Sciatic nerve (tissue), 2 donors: ENCODE measurements at places on chromosomes 7 and 10. TPM values are rescaled to one million over a fixed set of nuclear protein-coding genes. Genes with fewer than 3 reads are reported as not detected.

The EXOSC1 gene
- 37.0 TPM for total RNA-seq

The PLXNA4 gene
- total RNA-seq = 9.0 TPM

The GDF10 gene
- 14.4 TPM for total RNA-seq

The OR2A1 gene
- 0.22 TPM for total RNA-seq

The SRPK2 gene
- 72.8 TPM for total RNA-seq

The OR2A42 gene
- total RNA-seq = 0.27 TPM

The FAM25C gene
- total RNA-seq = not detected

The DYDC2 gene
- total RNA-seq = not detected

GRCh38 chr10:85060944-85061343 lies 732.6 kb downstream of the CCSER2 start:
- DNase-seq = no peak

- DNase-seq = no peak
Observed at GRCh38 chr10:11170993-11171851, 153.6 kb downstream of the CELF2 start.

DNA sequence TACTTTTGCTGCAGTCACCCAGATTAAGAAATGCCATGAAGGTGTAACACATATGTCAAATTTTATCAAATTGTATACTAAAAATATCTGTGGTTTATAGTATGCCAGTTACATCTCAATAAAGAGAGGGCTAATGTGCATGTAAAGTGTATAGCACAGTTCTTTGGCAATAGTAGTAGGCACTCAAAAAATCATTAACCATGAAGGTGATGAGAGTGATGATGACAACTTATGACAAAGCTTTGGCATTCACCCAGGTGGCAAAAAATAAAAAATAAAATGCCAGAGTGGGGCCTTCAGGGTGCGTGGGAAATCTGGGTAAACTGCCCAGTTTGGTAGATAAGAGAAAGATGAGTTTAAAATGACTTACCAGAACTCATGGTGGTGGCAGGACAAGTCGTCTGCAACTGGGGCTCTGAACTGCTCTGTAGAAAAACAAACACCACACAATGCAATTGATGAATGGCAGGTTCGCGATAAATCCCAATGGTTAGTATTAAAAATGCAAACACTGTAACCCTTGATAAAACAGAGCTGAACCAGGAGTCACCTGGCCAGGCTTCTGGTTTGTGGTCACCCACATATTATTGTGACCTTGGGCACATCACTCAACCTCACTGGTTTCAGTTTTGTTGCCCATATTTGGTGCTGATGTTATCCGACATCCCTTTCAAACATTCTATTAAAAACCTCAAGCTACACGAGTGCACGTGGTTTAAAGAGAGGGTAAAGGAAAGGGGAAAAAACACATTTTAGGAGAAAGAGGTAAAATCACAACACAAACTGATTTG lies 120.2 kb downstream of the SORBS1 start:
- no peak for DNase-seq

DNA sequence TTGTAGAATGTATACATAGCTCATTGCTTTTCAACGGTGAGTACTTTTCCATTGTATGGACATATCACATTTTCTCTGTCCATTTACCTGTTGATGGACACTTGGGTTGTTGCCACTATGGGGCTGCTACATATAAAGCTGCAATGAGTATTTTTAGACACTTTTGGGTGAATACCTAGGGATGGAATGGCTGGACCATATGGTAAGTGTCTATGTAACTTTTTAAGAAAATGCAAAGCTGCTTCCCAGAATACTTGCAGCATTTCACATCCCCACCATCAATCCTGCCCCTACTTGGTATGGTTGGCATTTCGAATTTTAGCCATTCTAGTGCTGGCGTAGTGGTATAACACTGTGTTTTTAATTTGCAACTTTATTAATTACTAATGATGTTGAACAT lies 274.6 kb downstream of the TNS3 start:
- no peak for DNase-seq

- no peak for DNase-seq
Observed at GRCh38 chr10:122346326-122346950, 28.1 kb upstream of the PLEKHA1 start.

DNA sequence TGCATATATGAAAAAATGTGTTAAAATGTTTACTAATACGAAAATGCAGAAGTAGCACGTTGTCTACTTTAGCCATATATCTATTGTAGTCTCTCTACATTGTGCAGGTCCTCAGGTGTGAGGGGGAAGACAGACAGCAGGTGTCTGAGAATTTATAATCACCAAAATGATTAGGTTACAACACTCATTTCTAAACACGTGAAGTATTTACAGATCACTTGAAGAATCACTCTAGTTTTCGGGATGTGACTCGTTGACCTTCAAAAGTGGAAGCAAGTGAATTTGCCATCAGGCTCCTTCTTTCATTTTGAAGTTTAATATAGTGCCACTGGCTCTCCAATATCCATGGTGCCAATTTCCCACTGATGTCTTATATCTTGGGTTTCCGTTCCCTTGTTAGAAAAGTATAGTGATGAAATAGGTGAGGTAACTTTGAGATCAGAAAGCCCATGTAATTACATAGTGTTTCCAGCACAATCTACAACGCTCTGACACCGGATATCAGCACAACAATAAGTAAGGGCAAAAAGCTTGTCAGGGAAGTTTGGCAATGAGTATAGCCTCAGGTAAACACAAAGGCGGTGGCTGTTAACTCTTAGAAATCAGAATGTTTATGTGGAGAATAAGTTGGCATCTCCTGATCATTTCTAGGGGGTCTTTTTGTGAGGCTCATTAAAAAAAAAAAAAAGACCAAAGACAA lies 57.5 kb upstream of the SP4 start:
- no peak for DNase-seq

DNA sequence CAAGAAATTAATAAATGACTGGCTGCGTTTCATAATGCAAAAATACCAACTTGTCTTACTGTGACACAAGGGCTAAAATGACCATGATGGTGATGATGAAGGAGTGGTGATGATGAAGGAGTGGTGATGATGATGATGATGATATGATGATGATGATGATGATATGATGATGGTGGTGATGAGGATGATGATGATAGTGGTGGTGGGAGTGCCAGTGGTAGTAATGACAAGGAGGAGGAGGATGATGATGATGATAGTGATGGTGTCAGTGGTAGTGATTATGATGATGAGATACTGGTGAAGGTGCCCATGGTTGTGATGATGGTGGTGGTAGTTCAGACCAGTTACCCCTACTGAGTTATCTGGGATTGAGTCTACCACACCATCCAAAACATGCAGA lies 265.9 kb downstream of the FGFR2 start:
- no peak for DNase-seq

DNA sequence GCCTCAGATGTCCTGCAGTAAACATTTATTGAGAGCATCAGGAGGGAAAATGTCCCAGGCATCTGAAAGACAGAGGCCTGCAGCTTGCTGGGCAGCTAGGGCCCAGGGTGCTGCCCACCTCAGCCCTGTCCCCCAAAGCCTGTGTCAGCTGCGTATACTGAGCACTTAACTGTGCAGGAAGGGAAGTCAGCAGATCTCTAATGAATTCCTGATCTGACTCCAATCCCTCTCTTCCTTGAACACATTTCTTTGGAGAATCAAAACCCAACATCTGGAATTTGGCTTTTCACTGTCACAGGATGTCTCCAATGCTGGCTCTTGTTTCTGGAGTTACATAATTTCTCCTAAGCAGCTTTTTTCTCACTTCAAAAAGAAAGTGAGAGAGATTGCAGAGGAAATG lies 364.7 kb upstream of the NFE2L3 start:
- DNase-seq = no peak

DNA sequence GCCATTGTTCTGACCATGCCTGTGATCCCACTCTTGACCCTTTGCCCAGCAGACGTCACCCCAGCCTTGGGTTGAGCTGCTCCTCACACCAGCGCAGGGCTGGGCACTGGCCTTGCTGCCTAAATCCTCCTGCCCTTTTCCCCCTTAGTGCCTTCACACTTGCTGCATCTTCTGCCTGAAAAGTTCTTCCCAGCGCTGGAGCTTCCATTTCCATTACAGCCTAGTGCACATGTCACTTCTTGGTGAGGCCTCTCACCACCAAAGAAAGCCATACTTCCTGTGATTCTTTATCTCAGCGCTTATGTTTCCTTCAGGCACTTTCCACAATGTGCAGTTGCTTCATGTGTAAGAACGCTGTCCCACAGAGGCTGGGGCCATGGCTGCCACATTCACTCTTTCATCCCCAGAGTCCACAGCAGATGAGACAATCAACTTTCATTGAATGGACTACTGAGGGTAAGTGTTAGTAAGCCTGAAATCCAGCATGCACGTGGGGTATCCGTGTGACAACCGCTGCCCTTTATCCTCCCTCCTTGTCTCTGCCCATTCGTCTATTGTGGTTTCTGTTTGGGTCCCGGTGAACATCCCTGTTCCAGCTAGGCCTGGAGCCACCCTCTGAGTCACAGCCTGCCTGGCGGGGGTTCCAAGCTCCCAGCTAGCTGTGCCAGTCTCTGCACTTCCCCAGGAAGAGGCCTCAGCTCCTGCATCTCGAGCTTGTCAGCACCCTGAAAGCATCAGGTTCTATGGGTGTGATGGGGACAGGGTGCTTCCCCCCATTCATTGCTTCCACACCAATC lies 37.3 kb downstream of the ADRA2A start:
- DNase-seq = no peak

GRCh38 chr7:94382132-94382531 lies 12.6 kb upstream of the COL1A2 start:
- DNase-seq = no peak

GRCh38 chr10:81157681-81158080 lies 620.0 kb downstream of the SH2D4B start:
- no peak for DNase-seq

- DNase-seq = no peak
Observed at GRCh38 chr7:133575726-133576440, 323.0 kb downstream of the EXOC4 start.

DNA sequence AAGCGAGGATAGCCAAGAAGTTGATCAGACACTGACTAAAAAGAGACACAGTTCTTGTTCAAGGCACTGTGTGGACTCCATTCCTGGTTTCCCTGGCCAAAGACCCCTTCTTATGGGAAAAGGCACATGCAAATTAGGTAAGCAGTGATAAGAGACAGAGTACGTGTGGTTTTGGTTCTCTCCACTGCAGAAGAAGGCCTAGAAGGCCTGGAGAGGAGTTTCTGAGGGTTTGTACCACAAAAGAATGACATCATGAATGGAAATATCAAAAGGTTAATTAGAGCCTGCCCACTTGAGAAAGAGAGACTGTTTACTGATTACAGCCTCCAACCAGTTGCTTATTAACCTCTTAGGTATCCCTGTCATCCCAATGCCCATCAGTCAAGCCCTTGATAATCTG lies 137.5 kb downstream of the ZNF365 start:
- no peak for DNase-seq

DNA sequence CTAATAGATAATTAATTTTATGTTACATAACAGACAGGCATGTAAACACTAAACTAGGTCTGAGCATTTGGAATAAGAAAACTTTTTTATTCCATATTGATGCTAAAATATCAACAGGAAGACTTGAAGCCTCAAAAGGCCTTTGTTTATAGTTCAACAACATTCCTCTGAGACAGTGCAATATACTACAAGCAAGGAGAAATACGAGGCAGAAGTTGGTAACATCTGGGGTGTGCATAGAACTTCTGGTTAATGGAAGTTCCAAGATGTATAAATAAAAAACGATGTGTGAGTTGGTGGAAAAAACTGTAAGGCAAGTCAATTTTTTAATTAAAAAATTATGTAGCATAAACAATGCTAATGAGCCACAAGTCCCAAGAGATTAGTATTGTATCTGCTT lies 139.6 kb downstream of the SKAP2 start:
- DNase-seq = no peak

- DNase-seq = no peak
Observed at GRCh38 chr10:133047526-133048123, 40.1 kb upstream of the ADGRA1 start.

- no peak for DNase-seq
Observed at GRCh38 chr10:44962870-44963738, 3.5 kb downstream of the RASSF4 start.

DNA sequence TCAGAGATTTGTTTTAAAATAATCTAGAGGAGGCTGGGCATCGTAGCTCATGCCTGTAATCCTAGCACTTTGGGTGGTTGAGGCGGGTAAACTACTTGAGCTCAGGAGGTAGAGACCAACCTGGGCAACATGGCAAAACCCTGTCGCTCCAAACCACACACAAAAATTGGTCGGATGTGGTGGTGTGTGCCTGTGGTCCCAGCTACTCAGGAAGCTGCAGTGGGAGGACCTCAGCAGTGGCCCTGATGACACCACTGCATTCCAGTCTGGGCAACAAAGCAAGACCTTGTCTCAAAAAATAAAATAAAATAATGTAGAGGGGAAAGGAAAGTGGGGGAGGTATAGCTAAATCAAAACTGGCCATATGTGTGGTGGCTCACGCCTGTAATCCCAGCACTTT lies 13.9 kb upstream of the PPP3CB start:
- no peak for DNase-seq

DNA sequence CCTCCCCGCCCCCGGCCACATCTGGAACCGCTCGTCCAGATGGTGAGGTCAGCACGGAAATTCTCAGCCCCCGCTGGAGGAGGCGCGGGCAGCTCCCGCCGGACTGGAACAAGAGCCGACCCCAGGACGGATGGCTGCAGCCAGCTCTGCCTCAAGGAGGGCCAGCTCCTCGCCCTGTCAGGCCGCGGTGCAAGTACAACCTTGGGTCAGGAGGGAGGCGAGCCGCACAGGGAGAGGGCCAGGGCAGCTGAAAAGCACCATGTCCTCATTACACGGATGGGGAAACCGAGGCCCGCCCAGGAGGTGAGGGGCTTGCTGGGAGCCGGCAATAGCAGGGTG lies 3.8 kb upstream of the GRIFIN start:
- no peak for DNase-seq

DNA sequence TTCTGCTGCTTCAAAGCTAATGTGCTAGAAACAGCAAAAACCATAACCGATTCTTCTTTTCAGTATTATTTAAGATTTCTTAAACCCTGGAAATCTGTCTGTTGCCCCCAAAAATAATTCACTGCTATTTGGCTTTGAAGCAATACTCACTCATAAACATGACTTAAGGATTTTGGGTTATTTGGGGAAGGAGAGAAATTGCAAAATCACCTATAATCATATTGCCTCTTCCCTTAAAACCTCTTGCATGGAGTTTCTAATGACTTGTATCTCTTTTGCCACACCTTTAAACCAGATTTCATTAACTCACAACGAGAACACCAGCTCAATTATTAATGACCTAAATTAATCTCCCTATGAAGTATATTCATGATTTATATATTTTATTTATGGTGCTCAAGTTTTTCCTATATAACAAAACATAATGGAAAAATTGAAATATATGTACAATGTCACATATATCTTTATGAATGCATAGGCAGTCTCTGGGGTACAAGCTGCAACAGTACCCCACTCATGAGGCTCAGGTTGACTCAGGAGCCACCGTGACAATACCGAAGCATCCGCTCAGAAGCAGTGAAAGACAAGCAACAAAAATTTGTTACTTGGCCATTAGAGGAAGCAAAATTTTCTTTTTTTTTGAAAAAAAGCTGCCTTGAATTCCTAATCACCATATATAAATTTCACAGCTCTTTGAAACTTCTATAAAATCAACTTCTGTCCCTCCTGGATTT lies 3.0 kb downstream of the NAMPT start:
- DNase-seq = no peak

- no peak for DNase-seq
Observed at GRCh38 chr7:92489634-92490033, 11.9 kb upstream of the ERVW-1 start.

GRCh38 chr10:50422259-50422658 lies 170.9 kb upstream of the ASAH2 start:
- no peak for DNase-seq

- no peak for DNase-seq
Observed at GRCh38 chr10:7589748-7590147, 77.0 kb downstream of the ITIH5 start.

- DNase-seq = no peak
Observed at GRCh38 chr7:46945328-46945727, 636.6 kb downstream of the TNS3 start.

GRCh38 chr7:103843689-103844480 lies 145.6 kb downstream of the RELN start:
- no peak for DNase-seq
